ENCODE measurements at places on chromosomes 7 and 10. TPM values are rescaled to one million over a fixed set of nuclear protein-coding genes. Genes with fewer than 3 reads are reported as not detected.

The POT1 gene
- 45.8 TPM for total RNA-seq

DNA sequence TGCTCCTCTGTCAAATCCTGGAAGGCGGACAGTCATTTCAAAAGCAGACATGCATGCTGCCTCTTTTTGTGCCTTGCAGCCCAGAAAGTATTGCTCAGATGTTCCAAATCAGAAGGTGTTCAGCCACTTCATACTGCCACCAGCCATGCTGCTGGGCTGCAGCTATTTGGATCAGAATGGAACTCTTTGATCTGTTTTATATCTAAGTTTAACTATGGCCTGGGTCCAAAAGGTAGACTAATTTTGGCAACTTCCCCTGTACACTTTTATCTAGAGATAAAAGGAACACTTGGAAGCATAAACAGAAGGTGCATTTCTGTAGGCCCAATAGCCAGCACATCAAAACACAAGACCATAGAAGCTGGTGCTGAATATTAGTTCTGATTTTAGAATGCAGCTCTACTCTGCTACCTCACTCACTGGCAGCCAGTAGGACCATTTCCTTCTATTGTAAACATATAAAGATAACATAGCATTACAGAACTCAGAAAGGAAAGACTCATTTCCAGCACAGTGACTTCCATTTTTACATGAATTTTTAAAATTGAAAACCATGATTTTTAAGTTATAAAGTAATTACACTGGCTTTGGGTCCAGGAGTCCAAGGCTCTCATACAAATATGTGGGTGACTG lies 143.1 kb upstream of the CAV2 start:
- DNase-seq, result no peak

- DNase-seq, result peak; percentile 11
Observed at GRCh38 chr7:93856323-93856722, 34.2 kb downstream of the TFPI2 start.

DNA sequence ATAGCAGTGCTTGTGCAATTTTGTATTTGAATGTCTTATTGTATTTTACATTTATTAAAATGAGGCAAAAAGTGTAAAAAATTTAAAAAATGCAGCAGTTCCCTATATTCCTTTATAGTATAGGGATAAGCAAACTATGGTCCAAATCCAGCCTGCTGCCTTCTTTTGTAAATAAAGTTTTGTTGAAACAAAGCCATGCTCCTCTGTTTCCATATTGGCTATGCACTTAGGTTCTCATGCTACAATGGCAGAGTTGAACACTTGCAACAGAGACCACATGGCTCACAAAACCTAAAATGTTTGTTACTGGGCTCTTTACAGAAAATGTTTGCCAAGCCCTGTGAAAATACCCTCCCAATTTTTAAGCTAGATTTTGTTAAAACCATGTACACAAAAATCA lies 50.1 kb downstream of the ARHGAP12 start:
- no peak for DNase-seq

GRCh38 chr10:132729810-132730572 lies 56.0 kb downstream of the NKX6-2 start:
- DNase-seq, result no peak

GRCh38 chr10:62354916-62355315 lies 19.3 kb upstream of the ZNF365 start:
- peak; percentile 59 for DNase-seq

DNA sequence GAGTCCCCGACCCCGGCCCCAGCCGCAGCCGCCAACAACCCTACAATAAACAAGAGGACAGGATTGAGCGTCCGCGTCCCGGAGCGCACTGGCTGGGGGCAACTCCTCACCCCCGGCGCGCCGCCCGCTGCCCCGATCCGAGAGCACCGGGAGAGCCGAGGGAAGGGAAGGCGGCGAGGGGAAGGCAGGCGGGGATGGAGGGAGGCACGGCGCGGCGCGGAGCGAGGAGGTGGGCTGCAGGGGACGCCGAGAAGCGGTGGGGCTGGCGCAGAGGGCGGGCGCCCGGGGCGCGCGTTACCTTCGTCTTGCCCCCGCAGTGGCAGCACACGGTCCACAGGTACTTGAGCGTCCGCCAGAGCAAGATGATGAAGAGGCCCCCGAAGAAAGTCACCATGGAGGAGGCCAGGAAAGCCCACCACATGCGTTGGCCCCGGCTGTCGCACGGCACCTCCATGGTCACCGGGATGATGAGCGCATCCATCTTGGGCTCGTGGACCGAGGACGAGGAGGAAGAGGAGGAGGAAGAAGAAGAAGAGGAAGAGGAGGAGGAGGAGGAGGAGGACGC lies 559 bp downstream of the KCNMA1 start:
- DNase-seq, result no peak

DNA sequence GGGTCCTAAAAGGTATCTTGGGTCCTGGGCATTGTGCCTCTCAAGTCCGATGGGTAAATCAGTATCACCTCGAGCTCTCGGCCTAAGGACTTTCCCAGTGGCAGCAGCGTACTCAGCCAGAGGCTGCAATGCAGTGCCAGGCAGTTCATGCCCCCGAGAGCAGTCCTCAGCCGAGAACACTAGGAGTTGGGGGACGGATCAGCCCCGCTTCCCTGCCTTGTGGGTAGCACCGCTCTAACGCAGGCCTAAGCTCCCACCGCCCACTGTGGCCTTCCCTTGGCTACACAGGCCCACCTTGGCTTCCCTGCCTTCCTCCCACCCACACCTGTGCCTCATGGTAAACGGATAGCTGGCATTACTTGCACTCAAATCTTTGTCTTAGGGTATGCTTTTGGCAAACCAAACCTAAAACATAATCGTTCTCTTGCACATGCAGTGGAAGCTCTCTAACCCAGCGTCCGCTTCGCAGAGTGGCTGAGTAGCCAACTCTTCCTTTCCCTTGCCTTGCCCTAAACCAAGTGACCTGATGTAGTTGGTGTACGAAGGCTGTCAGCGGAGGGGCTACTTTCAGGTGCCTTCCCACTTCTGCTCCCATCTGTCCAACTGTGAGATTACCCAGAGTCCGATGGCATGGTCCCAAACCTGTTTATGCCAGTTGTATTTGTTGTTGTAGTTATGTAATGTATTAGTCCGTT lies 73.2 kb upstream of the CHST15 start:
- DNase-seq, result no peak

- no peak for DNase-seq
Observed at GRCh38 chr7:123193235-123193634, 6.5 kb downstream of the SLC13A1 start.

DNA sequence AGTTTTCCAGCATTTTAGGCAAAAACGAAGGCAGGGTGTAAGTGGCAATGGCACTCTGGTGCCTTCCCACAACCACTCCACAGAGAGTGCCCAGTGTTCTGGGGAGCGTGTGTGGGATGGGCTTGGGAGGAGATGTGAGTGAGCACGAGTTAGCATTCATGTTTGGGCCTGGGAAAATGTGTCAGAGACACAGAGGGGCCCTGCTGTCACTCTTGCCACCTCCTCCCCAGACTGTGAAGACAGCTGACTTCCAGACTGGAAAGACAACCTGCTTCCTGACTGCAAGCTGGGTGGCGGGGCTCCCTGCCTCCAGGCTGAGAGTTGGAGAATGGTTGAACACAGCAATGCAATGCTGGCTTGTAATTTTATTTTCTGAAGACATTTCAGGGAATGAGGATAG lies 454.5 kb upstream of the ZMIZ1 start:
- no peak for DNase-seq

GRCh38 chr10:1153805-1154351 lies 97.7 kb downstream of the WDR37 start:
- DNase-seq, result no peak

GRCh38 chr7:17932770-17933169 lies 7.5 kb downstream of the SNX13 start:
- DNase-seq, result no peak

- no peak for DNase-seq
Observed at GRCh38 chr10:99844433-99844955, 62.1 kb downstream of the ABCC2 start.

The OR2A12 gene
- total RNA-seq, result not detected

DNA sequence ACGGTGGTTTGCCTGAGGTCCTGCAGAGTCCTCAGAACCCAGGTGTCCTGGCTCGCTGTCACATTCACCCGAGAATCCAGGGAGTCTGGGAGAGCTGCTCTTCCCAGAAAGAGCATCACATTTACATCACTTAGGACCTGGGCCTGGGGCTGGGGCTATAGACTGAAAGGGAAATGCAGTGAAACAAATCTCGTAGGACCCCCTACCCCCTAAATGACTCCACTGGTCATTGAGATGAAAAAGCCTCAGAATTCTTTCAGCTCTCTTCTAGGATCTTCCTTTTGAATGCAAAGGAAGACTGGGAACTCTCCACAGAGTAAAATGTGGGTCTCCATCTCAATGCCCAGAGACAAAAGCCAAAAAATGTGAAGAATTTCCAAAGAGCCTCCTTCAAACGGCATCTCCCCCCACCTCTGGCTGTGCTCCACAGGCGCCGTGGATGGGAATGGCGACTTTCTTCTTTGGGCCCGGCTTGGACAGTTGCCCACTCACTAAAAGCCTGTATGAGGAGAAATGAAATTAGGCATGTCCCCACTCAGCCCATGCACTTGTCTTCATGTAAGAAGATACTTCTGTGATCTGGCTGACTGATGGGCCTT lies 49.0 kb upstream of the PODXL start:
- DNase-seq, result no peak

DNA sequence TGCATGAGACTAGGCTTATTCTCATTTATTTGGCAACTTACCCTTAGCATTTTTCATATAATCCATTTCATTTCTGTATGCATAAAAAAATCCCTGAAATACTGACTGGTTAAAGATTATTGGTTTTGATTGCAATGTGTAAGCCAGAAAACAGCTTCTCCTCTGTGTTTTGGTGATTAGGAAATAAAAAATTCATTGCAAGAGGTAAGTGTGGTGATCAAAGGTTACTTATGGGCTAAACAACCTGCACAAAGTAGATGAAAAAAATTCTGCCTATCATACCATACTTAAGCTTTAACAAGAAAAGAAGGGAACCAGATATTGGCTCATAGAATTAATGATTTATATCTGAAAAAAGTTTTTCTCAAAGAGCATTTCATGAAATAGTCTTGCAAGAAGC lies 64.0 kb upstream of the TMEM168 start:
- no peak for DNase-seq

The DGKI gene
- total RNA-seq, result 4.7 TPM

The TSPAN13 gene
- total RNA-seq, result not detected

The CDK14 gene
- 44.8 TPM for total RNA-seq

The LRRC18 gene
- not detected for total RNA-seq

Data from fibroblast of the aortic adventitia (primary cell).